ENCODE measurements at places on chromosomes 1 and 21. TPM values are rescaled to one million over a fixed set of nuclear protein-coding genes. Genes with fewer than 3 reads are reported as not detected.

DNA sequence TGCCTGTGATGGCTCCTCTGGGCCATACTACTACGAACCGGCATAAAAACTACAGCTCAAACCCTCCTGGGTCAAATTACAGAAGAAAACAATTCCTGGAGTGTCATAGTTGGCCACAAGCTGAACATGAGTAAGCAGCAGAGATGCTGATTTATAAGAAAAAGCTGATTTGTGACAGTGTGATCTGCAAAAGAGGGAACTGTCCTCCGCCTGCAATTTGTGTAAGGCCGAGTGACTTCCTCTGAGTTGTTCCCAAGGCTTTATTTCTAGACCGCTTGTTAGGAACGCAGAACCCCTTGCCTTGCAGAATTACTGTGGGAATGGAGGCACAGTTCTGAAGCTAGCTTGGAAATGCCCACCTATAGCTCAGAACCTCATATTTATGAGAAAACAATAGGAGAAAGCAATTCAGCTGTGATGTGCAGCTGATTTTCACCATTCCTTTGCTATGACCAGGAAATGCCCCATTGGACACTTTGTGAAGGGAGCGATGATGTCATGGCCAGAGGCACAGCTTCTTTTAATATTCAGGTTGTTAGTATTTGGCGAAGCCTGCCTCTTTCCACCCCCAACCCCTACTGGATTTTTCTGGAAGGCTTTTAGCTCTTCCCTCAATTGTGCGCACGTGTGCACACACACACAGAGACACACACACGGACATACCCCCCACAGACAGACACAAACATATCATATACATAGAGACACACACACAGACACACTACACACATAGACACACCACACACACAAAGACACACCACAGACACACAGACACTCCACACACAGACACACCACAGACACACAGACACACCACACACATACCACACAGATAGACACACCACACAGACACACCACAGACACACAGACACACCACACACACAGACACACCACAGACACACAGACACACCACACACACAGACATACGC, 47.6 kb downstream of the IER5 start:
- no peaks in the 10 kb centered on the region for H3K27me3 ChIP-seq
- no peak for DNase-seq
- H3K27ac ChIP-seq, result peak overlapping the region; percentile 79
- H3K4me3 ChIP-seq, result no peak overlapping the region

DNA sequence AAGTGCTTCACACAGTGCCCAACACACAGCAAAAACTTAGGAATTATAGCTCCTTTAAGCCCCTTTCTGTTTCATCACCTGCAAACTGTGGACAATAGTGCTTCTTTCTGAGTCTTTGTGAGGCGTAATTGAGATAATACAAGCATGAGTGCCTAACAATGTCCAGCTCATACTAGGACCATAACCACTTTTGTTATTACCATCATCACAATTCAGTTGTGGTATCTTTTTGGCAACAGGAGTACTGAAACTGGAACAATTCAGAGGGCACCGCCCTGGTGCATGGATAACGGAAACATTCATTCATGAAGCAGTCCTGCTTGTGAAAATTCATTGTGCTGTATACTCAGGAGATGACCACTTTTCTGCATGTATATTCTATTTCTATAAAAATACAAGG, 18.2 kb downstream of the DNAJC11 start:
- H3K36me3 ChIP-seq, result peaks cover 26% of the 10 kb centered on the region
- no peaks in the 10 kb centered on the region for H3K27me3 ChIP-seq
- DNase-seq, result no peak
- H3K4me3 ChIP-seq, result no peak overlapping the region
- H3K27ac ChIP-seq, result no peak overlapping the region
- H3K4me1 ChIP-seq, result no peaks in the 10 kb centered on the region

Gene CYP4X1
- total RNA-seq, result 12.8 TPM

DNA sequence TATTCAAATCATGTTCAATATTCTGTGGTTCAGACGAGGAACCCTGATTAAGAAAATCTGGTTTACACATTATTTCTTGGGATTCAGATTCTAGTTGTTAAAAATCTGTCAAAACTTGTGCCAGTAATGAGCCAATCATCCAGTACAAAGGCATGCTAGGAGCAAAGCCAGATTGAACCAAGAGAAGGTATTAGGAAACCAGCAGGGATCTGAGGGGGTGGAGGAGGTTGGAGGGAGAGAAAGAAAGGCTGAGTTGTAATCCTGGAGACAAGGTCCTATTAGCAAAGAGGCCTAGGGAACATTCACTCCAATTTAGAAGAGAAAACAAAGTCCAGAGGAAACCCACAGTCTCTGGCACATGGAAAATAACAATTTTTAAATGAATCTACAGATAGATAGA, 352.9 kb downstream of the LTN1 start:
- H3K4me1 ChIP-seq, result no peaks in the 10 kb centered on the region
- DNase-seq, result no peak

DNA sequence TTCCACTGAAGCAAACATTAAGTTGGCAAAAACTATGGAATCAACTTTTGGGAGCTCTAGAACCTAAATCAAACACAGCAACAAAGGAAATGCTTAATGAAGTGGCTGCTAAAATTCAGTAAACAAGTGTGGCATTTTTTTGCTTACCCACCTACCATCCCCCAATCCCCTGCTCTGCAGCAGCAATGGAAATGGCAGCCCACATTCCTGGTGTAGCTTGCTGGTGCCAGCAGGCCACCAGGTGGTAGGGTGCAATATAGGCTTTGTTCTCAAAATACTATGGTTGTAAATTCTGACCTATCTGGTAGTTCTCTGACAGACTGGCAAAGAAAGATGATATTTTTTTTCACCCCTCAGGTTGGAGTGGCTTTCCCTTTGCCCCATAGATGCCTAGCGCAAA, 42.8 kb downstream of the SHCBP1L start:
- DNase-seq, result no peak
- no peaks in the 10 kb centered on the region for H3K4me1 ChIP-seq
- no peaks in the 10 kb centered on the region for H3K36me3 ChIP-seq
- H3K27ac ChIP-seq, result no peak overlapping the region
- H3K4me3 ChIP-seq, result no peak overlapping the region
- no peaks in the 10 kb centered on the region for H3K27me3 ChIP-seq

Gene MAPKAPK2
- 87.0 TPM for total RNA-seq

Gene ADORA3
- 10.3 TPM for total RNA-seq

Data from lower lobe of right lung (tissue), 2 donors.